ENCODE measurements at places on chromosomes 13 and 19.
A peak's percentile ranks its signal among the peaks of the same experiment; 100 is the strongest.

DNA sequence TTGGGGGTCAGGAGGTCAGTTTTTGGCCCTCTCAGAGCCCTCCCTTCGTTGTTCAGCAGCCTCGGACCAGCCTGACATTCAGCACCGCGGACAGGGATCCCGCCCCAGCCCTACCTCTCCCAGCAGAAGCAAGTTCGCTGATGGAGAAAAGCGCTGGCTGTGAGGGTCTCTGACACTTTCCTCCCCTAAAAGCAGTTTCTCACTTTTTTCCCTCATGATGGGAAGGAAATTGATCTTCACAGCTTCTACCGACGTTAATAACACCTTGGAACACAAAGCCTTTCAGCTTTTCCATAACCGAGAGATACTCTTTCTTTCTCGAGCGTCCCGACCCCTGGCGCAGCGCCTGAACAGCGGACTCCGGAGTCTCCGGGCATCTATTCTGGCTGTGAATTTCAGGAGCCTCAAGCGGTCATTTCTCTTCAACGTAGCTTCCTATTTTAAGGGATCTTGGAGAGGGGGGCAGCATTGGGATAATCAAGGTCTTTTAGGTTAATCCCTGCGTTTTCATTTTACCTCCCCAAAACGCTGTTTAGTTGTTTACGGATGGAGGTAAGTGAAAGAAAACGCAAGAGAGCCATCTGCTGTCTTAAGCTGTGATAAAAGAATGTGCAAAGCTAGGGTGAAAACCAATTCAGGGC is 467.2 kb downstream of the ITGBL1 start:
- peak; percentile 15 for DNase-seq

DNA sequence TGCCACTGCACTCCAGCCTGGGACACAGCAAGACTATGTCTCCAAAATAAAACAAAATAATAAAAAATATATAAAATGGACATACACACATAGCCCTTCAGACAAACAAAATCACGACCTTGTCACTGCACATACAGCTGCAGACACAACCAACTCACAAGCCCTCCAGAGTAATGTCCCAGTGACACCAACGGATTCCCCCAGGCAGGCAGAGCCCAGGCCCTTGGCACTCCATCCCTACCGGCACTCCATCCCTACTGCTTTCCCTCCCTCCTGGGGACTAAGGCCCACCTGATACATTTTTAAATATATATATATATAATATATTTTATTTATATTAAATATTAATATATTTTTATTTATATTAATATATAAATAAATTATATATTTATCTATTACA is 18.5 kb downstream of the ZNF101 start:
- no peak for DNase-seq

GRCh38 chr19:8513036-8513686 is 806 bp downstream of the ZNF414 start:
- no peak for DNase-seq

DNA sequence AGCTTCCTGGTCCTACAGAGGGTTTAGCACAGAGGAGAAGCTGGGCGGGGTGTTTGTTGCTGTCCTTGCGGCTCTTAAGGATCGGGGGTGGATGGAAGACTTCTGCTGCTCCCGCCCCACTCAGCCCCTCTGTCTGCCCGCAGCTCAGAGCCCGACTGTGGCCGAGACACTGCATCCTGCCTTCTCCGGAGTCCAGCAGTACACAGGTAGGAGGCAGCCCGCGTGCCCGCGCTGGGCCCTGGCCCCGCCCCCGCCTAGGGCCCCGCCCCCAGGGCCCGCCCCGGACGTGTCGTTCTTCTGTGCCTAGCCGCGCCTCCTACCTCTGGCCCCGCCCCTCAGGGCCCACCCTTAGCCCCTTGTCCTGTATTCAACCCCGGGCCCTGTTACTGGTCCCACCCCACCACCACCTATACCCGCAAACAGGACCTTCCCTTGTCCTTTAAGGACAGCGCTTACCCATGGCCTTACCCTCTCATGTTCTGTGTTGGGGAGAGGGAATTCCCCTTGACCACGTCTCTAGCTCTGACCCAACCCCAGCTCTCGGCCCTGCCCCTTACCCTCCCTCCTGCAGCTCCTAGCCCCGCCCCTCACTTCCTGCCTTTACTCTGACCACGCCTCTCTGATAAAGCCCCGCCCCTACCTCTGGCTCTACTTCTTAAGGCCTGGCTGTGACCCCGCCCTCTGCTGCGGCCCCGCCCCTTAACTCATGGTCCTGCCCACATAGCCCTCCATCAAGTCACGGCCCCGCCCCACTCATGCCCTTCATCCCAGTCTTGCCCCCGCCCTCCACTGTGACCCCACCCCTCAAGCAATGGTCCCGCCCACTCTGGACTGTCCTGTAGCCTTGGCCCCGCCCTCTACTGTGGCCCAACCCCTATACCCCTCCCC is 60.5 kb downstream of the CELF5 start:
- DNase-seq: peak; percentile 21

Measured in fibroblast of mammary gland (primary cell).